Testis (tissue), 5 donors: ENCODE measurements at places on chromosomes 11 and 22. TPM values are rescaled to one million over a fixed set of nuclear protein-coding genes. Genes with fewer than 3 reads are reported as not detected.
A peak's percentile ranks its signal among the peaks of the same experiment; 100 is the strongest.

DNA sequence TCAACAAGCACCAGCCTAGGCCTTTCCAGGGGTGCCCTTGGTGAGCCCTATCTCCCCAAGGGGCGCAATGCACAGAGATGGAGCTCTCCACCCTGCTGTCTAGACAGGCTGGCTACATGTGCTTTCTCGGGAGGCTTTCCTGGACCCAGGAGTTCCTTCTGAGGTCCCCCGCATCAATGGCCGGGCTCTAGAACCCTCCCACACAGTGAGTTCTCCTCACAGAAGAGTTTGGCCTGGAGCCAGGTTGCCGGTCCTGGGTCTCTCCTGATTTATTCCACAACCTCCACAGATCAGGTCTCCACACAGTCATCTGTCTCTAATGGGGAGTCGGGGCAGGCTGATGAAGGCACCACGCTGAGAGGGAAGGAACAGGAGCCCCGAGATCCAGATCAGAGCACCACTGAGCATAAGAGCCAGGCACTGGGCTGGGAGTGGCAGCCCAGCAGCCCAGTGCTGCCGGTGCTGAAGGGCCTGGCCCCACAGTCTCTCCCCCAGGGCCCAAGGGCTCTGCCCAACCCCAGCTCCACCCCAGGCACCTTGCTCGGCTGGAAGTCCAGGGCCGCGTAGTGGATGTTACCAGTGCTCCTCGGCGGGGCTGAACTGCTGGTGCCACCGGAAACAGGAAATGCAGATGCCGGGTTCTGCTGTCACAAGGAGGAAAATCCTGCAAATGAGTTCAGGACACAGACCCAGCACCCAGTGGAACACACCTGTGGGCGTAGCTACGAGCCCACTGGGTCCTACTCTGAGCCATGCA lies 44.7 kb downstream of the GAB4 start:
- no peaks in the 10 kb centered on the region for H3K4me1 ChIP-seq
- H3K27me3 ChIP-seq = no peaks in the 10 kb centered on the region
- no peak for DNase-seq
- no peak overlapping the region for H3K4me3 ChIP-seq

- no peak overlapping the region for H3K27ac ChIP-seq
- no peak for DNase-seq
- H3K36me3 ChIP-seq = no peaks in the 10 kb centered on the region
- peaks cover 28% of the 10 kb centered on the region for H3K4me1 ChIP-seq
- H3K27me3 ChIP-seq = no peaks in the 10 kb centered on the region
These were observed 40.2 kb downstream of the GNB1L start for GRCh38 chr22:19814428-19814827.

- H3K36me3 ChIP-seq = no peaks in the 10 kb centered on the region
- DNase-seq = peak; percentile 59
- no peaks in the 10 kb centered on the region for H3K27me3 ChIP-seq
- no peaks in the 10 kb centered on the region for H3K4me1 ChIP-seq
- no peak overlapping the region for H3K27ac ChIP-seq
These were observed 98.9 kb upstream of the UBASH3B start for GRCh38 chr11:122556605-122557004.

Gene RELT
- 8.4 TPM for total RNA-seq

Gene SLC22A8
- total RNA-seq = 0.06 TPM
